ENCODE measurements at places on chromosomes 3 and 15. TPM values are rescaled to one million over a fixed set of nuclear protein-coding genes. Genes with fewer than 3 reads are reported as not detected.

GRCh38 chr3:191066669-191067068, 132.4 kb upstream of the OSTN start:
- DNase-seq: no peak
- no peak overlapping the region for H3K4me3 ChIP-seq
- H3K4me1 ChIP-seq: no peaks in the 10 kb centered on the region
- H3K27me3 ChIP-seq: no peaks in the 10 kb centered on the region

DNA sequence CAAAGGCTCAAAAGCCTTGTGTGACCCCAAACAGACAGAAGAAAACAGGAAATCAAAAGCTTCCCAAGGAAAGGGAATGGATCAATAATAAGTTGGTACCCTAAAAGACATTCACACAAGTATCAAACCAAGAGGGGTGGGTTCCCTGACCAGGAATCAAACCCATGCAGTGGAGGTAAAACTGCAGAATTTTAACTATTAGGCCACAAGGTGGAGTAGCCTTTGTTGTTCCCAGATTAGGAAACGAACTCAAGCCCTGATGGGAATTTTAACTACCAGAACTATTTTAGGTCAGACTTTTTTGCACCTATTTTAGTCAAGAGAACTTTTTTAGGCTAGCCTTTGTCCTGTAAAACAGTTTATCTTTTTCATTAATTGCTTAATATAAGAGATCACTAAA, 31.4 kb downstream of the SETMAR start:
- H3K27me3 ChIP-seq: no peaks in the 10 kb centered on the region
- no peak overlapping the region for H3K4me3 ChIP-seq
- no peak overlapping the region for H3K27ac ChIP-seq
- no peaks in the 10 kb centered on the region for H3K36me3 ChIP-seq
- H3K4me1 ChIP-seq: no peaks in the 10 kb centered on the region
- DNase-seq: no peak

- H3K4me3 ChIP-seq: no peak overlapping the region
- no peak for DNase-seq
- no peaks in the 10 kb centered on the region for H3K27me3 ChIP-seq
- H3K36me3 ChIP-seq: no peaks in the 10 kb centered on the region
- H3K27ac ChIP-seq: no peak overlapping the region
- H3K4me1 ChIP-seq: no peaks in the 10 kb centered on the region
These were observed 23.4 kb upstream of the P2RY12 start for GRCh38 chr3:151407928-151408327.

- no peak overlapping the region for H3K4me3 ChIP-seq
- H3K27me3 ChIP-seq: no peaks in the 10 kb centered on the region
- no peak for DNase-seq
- peak overlapping the region; percentile 26 for H3K27ac ChIP-seq
These were observed 46.3 kb upstream of the UTS2B start for GRCh38 chr3:191376516-191377141.

DNA sequence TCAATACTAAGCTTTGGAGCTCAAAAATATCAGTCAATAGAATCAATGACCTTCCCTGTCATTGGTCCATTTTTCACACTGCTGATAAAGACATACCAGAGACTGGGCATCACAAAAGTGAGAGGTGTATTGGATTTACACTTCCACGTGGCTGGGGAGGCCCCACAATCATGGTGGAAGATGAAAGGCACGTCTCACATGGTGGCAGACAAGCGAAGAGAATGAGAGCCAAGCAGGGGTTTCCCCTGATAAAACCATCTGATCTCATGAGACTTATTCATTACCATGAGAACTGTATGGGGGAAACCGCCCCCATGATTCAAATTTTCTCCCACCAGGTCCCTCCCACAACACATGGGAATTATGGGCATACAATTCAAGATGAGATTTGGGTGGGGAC, 81.9 kb downstream of the ANXA2 start:
- H3K27me3 ChIP-seq: no peaks in the 10 kb centered on the region
- H3K4me1 ChIP-seq: no peaks in the 10 kb centered on the region
- no peak for DNase-seq

DNA sequence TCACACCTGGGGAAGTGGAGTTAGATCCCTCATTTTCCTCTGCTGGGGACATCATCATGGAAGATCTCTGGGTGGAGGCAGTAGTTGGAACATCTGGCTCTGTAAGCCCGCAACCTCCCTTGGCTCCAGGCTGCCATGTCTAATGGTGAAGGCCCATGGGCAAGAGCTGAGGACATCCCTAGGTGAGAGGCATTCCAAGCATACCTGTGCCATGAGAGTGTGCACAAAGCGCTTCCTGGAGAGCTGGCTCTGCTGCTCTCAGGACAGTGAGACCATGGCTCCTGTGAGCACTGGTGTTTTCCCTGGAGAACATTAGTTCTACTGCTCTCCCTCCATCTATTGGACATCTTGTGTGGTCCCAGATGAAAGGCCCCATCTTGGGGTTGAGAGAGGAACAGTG, 7.7 kb downstream of the MAPKAPK3 start:
- H3K4me3 ChIP-seq: no peak overlapping the region
- peaks cover 80% of the 10 kb centered on the region for H3K4me1 ChIP-seq
- H3K36me3 ChIP-seq: no peaks in the 10 kb centered on the region
- H3K27me3 ChIP-seq: no peaks in the 10 kb centered on the region
- H3K27ac ChIP-seq: peak overlapping the region; percentile 62
- DNase-seq: no peak

GRCh38 chr15:32698773-32699390, 18.9 kb upstream of the GREM1 start:
- DNase-seq: no peak
- no peak overlapping the region for H3K4me3 ChIP-seq
- no peaks in the 10 kb centered on the region for H3K4me1 ChIP-seq
- H3K27ac ChIP-seq: no peak overlapping the region
- H3K27me3 ChIP-seq: peaks cover 8% of the 10 kb centered on the region

DNA sequence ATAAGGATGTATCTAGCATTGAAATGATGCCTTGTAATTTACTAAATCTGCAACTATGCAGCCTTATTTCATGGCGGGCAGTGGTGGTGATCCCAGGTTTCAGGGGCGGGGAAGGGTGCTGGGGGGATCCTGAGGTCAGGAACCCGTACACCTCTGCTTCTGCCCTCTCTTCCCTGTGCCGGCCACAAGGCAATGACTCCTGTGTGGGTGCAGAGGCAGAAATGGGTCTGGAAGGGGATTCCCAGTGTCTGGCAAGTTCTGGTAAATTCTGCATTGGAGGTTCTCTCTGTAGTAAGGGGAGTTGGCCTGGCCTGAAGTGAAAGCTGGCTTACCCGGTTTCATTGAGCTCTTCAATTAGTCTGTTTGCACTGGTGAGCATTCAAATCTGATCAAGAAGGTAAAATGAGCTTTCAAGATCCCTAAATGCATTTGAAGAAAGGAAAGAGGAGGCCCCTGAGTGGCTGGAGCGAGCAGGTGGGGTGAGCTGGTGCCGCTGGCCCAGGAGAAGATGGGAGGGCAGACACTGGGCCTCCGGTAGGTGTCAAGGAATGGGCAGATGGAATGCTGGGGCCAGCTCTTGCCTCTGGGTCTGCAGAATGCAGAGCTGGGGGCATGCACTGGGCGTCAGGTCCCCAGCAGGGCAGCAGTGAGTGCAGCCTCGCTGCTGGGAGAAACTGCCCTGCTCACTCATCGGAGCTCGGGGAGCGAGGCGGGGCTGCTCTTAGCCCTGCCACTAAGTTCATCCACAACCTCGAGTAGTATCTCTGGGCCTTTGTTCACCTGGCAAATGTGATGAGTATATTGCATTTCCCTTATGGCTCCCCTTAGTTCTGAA, 13.7 kb downstream of the NRROS start:
- peaks cover 50% of the 10 kb centered on the region for H3K36me3 ChIP-seq
- H3K4me1 ChIP-seq: peaks cover 17% of the 10 kb centered on the region
- no peak overlapping the region for H3K27ac ChIP-seq

DNA sequence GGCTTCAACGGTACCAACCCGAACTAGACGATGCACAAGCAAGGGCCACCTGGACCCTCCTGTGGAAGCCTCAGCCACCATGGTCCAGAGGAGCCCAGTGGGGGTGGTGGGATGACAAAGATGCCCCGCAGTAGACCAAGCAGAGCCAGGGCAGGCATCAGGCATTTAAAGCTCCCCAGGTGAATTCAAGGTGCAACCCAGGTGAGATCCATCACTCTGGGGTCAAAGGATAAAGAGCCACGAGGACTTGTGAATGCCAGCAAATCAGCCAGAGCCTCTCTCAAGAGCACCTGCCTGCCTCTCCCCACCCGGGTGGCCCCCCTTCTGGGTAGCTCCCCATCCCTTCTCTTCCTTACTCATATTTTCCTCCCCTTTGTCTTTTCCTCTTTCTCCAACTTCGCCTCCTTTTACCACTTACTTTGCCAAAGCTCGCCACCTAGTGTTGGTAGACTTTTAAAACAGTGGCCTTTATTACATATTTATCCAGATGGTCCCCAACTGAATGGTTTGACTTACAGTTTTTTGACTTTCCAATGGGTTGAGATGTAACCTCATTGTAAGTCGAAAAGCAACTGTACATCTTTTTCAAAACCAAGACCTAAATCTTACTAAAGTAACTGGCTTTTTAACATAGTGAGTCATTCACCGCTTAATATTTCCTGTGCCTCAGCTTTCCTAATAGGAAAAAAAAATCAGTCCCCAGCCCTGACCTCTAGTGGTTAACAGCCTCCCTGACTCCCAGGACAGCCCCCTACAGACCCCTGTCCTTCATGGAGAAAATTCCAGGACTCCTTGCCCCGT, 18.8 kb downstream of the PLA2G4F start:
- no peak overlapping the region for H3K27ac ChIP-seq
- no peak for DNase-seq
- H3K4me1 ChIP-seq: no peaks in the 10 kb centered on the region
- no peaks in the 10 kb centered on the region for H3K36me3 ChIP-seq
- no peak overlapping the region for H3K4me3 ChIP-seq
- H3K27me3 ChIP-seq: no peaks in the 10 kb centered on the region

- peaks cover 32% of the 10 kb centered on the region for H3K36me3 ChIP-seq
- DNase-seq: no peak
- no peaks in the 10 kb centered on the region for H3K4me1 ChIP-seq
- no peak overlapping the region for H3K4me3 ChIP-seq
- H3K27ac ChIP-seq: peak overlapping the region; percentile 91
These were observed 25.8 kb upstream of the RSL24D1 start for GRCh38 chr15:55222588-55222987.

- DNase-seq: no peak
- H3K4me3 ChIP-seq: no peak overlapping the region
- H3K27ac ChIP-seq: no peak overlapping the region
- H3K36me3 ChIP-seq: no peaks in the 10 kb centered on the region
- H3K4me1 ChIP-seq: no peaks in the 10 kb centered on the region
These were observed 7.0 kb downstream of the ZPLD1 start for GRCh38 chr3:102441832-102442231.

GRCh38 chr3:179991883-179992282, 44.9 kb downstream of the PEX5L start:
- no peaks in the 10 kb centered on the region for H3K36me3 ChIP-seq
- no peaks in the 10 kb centered on the region for H3K27me3 ChIP-seq
- H3K4me1 ChIP-seq: no peaks in the 10 kb centered on the region
- no peak overlapping the region for H3K4me3 ChIP-seq
- no peak for DNase-seq
- H3K27ac ChIP-seq: no peak overlapping the region

GRCh38 chr3:12044860-12045259, 40.7 kb downstream of the SYN2 start:
- H3K4me1 ChIP-seq: no peaks in the 10 kb centered on the region
- H3K36me3 ChIP-seq: no peaks in the 10 kb centered on the region
- H3K27ac ChIP-seq: no peak overlapping the region
- H3K4me3 ChIP-seq: no peak overlapping the region
- peaks cover 50% of the 10 kb centered on the region for H3K27me3 ChIP-seq
- no peak for DNase-seq

DNA sequence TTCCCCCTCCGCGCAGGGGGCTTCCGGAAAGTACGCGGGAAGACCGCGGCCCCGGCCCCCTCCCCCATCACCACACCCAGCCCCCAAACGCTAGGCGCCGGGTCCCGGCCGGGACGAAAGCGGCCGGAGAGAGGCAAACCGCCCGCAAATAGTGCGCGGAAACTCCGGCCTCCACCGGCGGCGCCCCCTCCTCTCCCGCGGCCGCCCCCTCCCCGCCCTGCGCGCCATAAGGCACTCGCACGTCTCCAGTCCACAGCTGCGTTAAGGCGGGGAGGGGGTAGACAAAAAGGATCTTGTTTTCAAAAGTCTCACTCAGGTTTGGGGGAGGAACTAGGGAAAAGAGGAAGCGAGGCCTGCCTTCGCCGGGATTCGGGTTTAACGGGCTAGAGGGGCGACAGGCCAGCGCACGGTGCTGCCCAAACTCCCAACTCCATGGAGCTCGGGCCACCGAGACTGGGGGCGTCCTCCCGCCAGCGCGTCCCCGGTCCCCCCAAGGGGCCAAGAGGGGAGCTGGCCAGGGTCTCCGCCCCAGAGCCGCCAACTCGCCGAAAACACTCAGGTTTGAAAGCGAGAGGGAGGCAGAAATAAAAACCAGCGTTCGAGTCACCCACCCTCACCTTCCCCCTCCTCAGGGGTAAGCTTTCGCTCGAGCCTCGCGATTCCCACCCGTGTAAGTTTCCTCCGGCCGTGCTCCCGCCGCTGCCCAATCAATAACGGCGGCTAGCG, 1.8 kb downstream of the ANP32A start:
- no peaks in the 10 kb centered on the region for H3K27me3 ChIP-seq
- peak; percentile 64 for DNase-seq
- H3K4me3 ChIP-seq: peak overlapping the region; percentile 73
- H3K27ac ChIP-seq: peak overlapping the region; percentile 99

DNA sequence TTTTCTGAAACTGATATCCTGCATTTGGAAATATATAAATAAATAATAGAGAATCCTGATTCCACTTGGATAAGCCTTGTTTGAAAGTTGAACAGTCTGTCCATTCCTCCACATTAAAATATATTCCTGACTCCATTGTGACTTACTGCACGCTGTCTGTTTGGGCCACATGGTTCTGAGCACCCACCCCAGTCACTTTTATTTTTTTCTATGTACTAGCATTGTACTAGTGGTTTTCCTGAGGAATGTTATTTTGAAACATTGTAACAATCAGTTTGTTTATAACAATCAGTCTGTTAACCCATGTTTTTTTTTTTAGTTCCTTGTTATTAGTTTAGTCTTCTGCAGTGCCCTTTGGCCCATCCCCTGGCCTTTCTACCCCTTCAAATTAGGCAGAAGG, 87.4 kb upstream of the CCNL1 start:
- H3K4me3 ChIP-seq: no peak overlapping the region
- H3K27ac ChIP-seq: no peak overlapping the region

DNA sequence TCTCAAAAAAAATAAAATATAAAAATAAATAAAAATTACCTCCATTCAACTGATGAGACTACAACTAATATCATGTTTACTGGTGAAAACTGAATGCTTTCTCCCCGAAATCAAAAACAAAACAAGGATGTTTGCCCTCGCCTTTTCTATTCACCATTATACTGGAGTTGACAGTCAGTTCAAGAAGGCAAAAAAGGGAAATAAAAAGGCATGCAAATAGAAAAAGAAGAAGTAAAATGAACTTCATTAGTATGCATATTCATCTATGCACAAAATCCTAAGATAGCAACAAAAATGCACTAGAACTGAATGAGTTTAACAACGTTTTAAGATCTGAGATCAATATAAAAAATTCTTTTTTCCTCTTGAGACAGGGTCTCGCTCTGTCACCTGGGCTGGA, 72.7 kb upstream of the FAM174B start:
- no peaks in the 10 kb centered on the region for H3K4me1 ChIP-seq
- H3K27me3 ChIP-seq: no peaks in the 10 kb centered on the region
- H3K4me3 ChIP-seq: no peak overlapping the region
- no peaks in the 10 kb centered on the region for H3K36me3 ChIP-seq
- DNase-seq: no peak

Gene ITIH3
- 0.97 TPM for total RNA-seq

Gene SPINT1
- total RNA-seq: 0.96 TPM

Gene MYRIP
- 1.3 TPM for total RNA-seq

Gene RAD54L2
- 14.5 TPM for total RNA-seq

Gene MAPKBP1
- 16.1 TPM for total RNA-seq

Gene SMAD6
- total RNA-seq: 22.1 TPM

Gene SPTSSB
- total RNA-seq: not detected

Gene ATP13A5
- not detected for total RNA-seq

Gene TTLL13
- total RNA-seq: 0.23 TPM
